ENCODE measurements at places on chromosomes 6 and 20.

DNA sequence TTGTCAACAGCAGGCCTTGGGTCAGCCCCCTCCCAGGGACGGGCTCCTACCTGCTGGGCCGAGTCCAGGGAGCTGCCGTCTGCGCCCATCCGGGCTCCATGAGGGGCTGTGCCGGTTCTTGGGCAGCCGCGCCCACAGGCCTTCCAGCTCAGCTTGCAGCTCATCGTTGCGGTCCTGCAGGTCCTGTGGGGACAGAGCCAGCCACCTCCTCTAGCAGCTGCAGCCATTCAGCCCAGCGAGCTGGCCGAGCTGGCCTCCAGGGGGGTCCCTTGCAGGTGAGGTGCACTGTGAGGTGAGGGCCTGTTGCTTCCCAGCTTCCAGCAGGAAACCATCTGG is 74.4 kb downstream of the GINS1 start:
- no peak for DNase-seq

DNA sequence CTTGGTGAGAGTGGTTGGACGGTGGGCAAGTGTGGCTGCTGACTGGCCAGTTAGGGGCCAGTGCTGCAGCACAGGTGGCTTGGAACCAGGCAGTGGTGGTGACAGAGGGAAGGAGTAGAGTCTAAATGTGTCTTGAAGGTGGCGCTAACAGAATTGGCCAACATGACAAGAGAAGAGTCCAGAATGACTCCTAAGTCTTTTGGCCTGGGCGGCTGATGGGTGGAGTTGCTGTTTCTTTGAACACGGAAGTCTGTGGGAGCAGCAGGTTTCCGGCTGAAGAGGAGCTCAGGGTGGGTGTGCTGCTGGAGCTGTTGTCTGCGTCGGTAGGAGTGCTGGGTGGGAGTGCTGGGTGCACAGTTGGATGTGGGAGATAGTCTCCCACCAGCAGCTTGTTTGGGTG is 10.1 kb downstream of the LSM14B start:
- no peak for DNase-seq

DNA sequence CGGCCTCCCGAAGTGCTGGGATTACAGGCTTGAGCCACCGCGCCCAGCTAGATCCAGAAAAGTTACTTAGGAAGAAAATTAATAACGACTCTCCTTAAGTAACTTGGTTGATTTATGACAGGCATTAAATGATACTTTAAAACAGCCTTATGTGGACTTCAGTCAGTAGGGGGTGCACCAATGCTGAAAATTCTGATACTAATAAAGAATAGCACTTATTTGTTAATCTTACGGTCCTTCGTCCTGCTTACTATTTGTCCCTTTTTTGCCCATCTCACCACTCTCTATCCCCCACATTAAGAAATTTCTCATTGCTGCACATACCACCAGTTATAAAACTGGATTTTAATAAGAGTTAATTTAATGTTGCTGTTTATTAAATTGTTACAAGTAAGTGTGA is 12.7 kb upstream of the PRELID3B start:
- no peak for DNase-seq

DNA sequence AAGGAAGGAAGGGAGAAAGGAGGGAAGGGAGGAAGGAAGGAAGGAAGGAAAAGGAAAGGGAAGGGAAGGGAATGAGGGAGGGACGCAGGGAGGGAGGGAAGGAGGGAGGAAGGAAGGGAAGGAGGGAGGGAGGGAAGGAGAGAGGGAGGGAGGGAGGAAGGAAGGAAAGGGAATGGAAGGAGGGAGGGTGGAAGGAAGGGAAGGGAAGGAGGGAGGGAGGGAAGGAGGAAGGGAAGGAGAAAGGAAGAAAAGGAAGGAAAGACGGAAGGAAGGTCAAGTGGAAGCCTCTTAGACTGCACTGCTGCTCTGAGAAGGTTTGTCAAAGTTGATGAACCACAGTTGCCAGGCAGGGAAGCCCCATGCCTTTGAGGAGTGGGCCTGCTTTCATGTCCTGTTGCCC is 324.3 kb upstream of the ZFP64 start:
- DNase-seq, result no peak

DNA sequence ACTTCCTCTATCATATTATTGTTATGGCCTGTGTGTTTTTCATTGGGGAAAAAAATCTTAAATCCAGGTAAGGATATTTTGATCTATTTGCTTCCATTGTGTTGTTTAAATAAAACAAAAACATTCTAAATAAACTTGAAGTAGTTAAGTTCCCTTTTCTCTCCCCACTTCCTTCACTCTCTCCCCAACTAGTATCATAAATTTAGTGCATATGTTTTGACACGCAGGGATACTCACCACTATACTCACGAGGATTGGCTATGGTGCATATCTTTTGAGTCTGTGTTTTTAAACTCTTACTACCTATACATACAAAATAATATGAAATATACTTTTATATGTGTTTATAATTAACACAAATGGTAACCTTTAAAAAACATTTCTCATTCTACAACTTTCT is 5.2 kb downstream of the TTLL9 start:
- DNase-seq, result no peak

DNA sequence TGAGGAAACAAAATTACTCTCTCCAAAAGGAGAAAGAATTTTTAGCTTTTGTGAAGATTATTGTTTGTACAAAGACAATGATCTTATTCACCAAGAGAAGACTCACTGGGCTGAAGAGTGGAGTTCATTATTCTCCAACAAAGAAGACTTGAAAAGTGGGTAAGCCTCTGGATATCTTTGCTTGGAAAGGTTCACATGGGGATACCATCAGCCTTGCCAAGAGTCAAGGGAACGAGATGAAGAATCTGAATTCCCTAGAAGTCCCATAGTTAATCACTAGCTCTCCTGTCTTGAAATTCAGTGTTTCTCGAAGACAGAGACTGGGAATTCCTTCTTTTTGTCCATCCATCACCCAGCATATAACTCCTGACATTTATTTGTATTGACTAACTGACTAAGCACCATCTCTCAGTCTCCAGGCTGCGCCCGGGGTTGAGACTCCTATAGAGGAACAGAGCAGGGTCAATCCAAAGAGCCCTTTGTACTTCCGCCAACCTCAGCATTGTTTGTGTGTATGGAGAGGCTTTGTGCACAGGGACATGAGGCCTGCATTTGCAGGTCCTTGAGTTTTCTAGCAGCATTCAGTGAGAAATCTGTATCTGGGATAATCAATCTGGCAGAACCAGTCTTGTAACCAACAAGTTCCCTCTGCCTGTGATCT is 461.9 kb downstream of the KIF16B start:
- DNase-seq, result no peak

- no peak for DNase-seq
These were observed 272.9 kb downstream of the SMOC2 start for GRCh38 chr6:168713839-168714238.

DNA sequence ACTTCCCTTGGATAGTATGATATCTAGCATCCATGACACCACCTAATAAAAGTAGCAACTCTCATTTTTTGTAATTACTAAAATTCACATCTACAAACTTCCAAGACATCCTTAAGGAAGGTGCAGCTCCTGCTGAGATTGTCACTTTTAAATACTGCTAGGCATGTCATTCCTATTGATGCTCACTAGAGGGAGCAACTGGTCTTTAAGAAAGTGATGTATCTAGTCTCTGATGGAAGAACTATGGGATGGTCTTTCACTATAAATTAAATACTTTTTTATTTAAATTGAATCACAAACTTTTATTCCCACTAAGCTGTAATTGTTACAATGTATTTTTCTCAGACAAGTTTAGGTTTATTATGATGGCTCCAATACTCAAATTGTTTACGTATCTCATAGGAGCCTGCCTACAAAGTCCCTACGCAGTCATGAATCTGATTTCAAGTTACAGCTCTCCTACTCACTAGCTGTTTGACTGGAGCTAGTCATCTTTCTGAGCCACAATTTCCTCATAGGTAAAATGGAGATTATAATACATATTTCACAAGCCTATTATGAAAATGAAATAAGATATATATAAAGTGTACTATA is 8.1 kb upstream of the TSPYL1 start:
- DNase-seq, result no peak

DNA sequence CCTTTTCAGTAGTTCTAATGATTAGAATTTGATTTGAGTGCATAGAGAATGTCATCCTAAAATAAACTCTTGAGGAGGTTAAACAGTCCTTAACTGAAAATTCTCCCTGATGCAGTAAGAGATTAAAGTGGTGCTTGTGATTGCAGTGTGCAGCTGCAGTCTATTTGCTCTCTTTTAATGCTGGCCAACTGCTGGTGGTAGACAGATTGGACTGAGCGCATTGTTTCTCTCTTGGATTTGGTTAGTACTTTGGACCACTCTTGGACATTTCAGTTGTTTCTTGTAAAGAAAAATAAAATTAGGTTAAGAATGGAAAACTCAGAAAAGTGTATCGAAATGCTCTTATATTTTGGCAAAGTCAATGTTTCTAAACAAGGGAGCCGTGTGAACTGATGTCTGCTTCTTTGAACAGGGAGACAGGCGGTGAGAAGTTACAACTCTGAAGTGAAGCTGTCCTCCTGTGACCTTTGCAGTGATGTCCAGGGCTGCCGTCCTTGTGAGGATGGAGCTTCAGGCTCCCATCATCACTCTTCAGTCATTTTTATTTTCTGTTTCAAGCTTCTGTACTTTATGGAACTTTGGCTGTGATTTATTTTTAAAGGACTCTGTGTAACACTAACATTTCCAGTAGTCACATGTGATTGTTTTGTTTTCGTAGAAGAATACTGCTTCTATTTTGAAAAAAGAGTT is 127.2 kb downstream of the CD109 start:
- no peak for DNase-seq

- DNase-seq, result no peak
These were observed 98.3 kb downstream of the ELOVL5 start for GRCh38 chr6:53250176-53251032.

DNA sequence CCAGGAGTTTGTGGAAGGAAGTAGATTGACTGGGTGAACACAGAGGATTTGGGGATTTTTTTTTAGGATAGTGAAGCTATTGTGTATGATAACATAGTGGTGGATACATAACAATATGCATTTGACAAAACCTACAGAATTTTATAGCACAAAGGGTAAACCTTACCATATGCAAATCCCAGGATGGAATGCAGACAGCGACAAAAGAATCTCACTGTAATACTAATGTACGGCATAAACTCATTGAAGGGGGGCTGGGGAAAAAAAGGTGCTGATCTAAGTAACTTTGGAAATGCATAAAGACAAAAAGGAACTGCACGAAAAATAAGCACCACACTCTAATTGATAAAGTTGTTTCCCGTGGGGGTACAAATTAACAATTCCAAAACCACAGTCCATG is 15.2 kb upstream of the PLAGL1 start:
- DNase-seq, result no peak

DNA sequence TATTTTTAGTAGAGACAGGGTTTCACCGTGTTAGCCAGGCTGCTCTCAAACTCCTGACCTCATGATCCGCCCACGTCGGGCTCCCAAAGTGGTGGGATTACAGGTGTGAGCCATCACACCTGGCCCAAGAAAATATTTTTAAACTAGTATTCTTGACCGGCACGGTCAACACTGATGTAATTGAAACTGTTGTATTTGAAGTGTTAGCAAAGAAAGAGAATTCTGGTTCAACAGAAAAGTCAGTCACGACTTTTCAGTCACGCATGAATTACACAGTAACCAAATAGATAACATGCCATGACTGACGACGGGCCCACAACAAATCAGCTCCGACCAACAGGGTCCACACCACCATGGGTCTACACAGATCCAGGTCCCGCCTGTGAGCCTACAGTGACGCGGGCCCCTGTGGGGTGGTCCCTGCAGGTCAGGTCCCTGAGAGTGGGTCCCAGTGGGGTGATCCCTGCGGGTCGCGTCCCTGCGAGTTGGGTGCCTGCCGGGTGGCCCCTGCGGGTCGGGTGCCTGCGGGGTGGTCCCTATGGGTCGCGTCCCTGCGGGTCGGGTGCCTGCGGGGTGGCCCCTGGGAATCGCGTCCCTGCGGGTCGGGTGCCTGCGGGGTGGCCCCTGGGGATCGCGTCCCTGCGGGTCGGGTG is 1.0 kb downstream of the GMEB2 start:
- no peak for DNase-seq

DNA sequence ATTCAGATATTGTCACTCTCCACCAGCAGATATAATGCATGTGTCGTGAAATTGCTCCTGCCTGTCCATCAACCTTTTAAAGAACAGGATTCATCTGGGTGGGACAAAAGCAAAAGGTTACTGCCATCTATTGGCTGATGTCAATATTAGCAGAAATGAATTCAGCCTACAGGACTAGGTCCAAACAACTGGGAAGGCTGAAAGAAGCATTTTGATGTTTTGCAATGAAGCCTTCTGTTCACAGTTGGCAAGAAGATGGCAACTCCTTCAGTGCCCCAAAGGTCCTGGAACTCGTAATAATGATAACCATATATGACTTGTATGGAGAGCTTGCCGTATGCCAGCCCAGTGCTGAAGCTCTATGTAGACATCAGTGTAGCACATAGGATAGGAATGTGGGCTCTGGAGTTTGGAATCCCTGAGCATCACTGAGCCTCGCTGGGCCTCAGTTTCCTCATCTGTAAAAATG is 7.5 kb downstream of the BCAS1 start:
- DNase-seq, result no peak

DNA sequence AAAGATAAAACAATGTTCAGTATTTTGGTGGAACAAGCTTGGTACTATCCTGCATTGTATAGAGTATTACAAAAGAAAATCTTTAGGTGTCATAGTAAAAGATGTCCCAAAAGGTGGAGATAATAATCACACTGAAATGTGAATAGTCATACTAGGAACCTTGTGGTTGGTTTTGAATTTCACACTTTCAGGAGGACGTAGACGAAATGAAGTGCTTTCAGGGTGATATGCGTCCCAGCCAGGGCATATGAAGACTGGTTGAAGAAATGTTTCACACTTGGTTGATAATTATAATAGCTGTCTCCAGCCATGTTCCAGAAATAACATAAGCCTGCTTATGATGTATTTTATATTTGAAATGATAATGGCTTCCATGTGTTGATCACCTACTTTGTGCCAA is 60.4 kb downstream of the SCAND1 start:
- DNase-seq, result no peak

DNA sequence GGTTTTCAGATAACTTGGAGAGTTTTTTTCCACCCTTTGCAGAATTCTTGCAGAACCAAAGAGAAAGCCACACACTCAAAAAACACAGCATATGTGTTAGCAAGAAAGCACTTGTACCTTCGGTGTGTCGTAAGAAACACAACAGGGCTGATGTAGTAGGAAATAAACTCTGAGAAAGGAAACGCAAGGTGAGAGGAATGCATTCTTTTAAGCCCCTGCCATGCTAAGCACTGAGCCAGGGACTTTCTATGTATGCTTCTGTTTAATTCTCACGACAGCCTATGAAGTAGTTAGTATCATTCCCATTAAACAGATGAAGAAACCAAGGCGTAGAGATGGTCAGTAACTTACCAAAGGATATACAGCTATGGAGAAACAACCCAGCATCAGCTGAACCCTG is 23.1 kb downstream of the NEDD9 start:
- DNase-seq, result no peak

All from activated CD4-positive, alpha-beta T cell treated with anti-CD3 and anti-CD28 coated beads, Interleukin-2, amount 50 U/mL, for 4 hours (primary cell).